ENCODE measurements at places on chromosomes 11 and 22.

- H3K4me3 ChIP-seq = no peak overlapping the region
- DNase-seq = no peak
- H3K27ac ChIP-seq = no peak overlapping the region
These were observed 13.3 kb upstream of the IL10RA start for GRCh38 chr11:117972629-117973502.

GRCh38 chr22:48366056-48366455 lies 1461.6 kb downstream of the BRD1 start:
- no peak for DNase-seq
- H3K4me1 ChIP-seq = no peaks in the 10 kb centered on the region
- no peak overlapping the region for H3K27ac ChIP-seq
- no peak overlapping the region for H3K4me3 ChIP-seq
- no peaks in the 10 kb centered on the region for H3K36me3 ChIP-seq

DNA sequence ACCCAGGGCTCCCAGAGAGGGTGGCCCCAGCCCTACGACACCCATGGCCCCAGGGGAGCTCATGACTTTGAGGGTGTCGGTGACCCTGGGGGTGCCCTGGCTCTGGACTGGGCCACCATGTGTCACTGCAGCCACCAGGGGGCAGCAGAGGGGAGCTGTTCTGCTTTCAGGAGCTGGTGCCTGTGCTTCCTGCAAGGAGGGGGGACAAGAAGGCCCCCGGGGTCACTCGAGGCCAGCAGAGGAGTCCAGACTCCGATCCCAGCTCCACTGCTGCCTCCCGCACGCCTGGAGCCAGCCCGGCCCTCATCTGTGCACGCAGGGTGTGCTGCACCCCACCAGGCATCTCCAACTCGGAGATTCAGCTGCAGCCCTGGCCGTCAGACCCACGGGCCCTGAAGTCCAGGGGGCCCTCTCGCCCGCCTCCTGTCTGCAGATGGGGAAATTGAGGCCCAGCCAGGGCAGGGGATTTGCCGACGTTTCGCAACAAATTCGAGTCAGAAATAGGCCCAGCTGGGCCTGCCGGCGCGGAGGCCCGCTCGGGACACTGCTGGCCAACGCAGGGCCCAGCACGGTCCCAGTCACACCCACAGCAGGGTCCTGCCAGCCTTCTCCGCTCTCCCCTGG lies 29.5 kb upstream of the WNT7B start:
- no peaks in the 10 kb centered on the region for H3K27me3 ChIP-seq
- H3K36me3 ChIP-seq = no peaks in the 10 kb centered on the region
- H3K27ac ChIP-seq = peak overlapping the region; percentile 19
- H3K4me3 ChIP-seq = no peak overlapping the region

- DNase-seq = peak; percentile 50
- H3K4me3 ChIP-seq = no peak overlapping the region
- no peaks in the 10 kb centered on the region for H3K4me1 ChIP-seq
- no peaks in the 10 kb centered on the region for H3K27me3 ChIP-seq
These were observed 14.7 kb downstream of the TNKS1BP1 start for GRCh38 chr11:57310091-57310490.

DNA sequence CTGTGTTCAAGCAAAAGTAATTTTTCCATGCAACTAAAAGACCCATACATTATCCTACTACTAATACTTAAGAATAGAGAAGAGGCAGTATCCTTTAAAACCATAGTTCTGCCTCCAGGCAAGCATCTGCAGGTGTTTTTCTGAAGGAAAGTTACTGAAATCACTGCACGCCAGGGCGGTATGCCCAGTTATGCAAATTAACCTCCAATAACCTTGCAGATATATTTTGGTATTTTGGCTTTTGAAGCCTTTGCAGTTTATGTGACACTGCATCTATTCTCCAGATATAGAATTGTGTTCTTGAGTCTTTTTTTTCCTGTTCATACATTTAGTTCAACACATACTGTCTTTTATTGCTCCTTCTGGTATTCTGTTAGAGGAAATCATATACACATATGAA lies 346.2 kb upstream of the PDGFD start:
- no peaks in the 10 kb centered on the region for H3K4me1 ChIP-seq
- no peaks in the 10 kb centered on the region for H3K36me3 ChIP-seq
- H3K27ac ChIP-seq = no peak overlapping the region
- DNase-seq = no peak

GRCh38 chr11:86463120-86463519 lies 88.4 kb downstream of the CCDC81 start:
- no peaks in the 10 kb centered on the region for H3K27me3 ChIP-seq
- no peaks in the 10 kb centered on the region for H3K4me1 ChIP-seq
- no peak for DNase-seq
- H3K27ac ChIP-seq = no peak overlapping the region
